ENCODE measurements at places on chromosomes 7 and 10.

GRCh38 chr7:140360697-140361229, 37.6 kb downstream of the SLC37A3 start:
- no peak for DNase-seq

GRCh38 chr10:79382491-79382941, 35.2 kb downstream of the PPIF start:
- peak; percentile 10 for DNase-seq

DNA sequence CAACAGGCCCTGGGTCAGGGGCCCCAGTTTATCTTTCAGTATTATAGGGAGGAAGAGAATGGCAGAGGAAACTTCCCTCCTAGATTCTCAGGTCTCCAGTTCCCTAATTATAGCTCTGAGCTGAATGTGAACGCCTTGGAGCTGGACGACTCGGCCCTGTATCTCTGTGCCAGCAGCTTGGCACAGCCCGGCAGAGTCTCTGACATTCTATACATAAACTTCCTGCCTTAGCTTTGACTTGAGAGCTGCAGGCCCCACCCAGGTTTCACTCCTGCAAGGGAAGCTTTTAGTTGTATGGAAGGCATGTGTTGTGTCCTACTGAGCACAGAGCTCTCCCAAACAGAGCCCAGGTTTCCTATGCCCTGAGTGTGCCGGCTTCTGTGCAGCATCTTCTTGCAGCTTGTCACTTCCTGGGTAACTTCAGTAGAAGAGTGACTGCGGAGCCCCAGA, 205.6 kb upstream of the PRSS58 start:
- DNase-seq: peak; percentile 52

GRCh38 chr10:30832749-30833627, 198.7 kb downstream of the ZNF438 start:
- no peak for DNase-seq
